ENCODE measurements at places on chromosomes 3 and 15.

- no peak for DNase-seq
Measured at GRCh38 chr3:13594991-13595421, 46.1 kb downstream of the FBLN2 start.

DNA sequence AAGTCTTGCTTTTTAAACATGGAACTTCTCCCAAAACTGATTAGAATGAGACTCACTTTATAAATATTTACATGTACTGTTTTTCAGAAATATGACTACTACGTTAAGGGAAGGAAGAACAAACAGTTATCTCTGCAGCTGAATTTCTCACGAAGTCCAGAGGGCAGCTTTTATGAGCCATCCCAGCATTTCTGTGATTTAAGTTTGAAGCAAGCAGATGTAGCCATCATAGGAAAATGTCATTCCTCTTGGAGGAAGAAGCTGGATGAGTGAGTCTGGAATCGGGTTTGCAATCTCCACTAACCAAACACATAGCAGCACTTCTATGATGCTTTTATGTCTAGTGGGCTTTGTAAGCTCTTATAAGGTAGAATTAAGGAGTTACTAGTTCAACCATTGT, 53.7 kb downstream of the SCN11A start:
- DNase-seq, result no peak

DNA sequence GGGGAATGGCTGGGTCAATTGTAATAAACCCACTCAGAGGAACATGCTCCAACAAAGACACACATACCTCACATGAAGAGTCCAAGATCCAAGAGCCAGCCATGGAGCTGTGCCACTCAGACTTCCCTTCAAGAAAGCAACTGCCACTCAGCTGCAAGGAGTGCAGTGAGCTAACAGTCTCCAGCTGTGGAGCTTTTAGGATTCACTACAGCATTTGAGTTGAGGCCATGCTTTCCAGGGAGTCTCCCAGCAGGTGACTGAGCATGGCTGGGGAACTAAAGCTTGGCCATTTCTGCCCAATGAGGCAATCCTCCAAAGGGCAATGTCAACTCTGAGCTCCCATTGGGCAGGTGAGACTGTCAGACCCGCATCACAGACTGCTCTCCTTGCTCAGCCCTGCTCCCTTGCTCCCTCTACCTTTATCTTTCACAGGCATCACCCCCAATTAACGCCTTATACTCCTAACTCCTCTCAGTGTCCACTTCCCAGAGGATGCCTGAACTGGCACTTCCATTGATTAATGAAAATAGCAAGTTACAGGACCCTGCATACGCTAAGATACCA, 165.3 kb upstream of the CTNNB1 start:
- DNase-seq, result no peak

- no peak for DNase-seq
Measured at GRCh38 chr3:48151807-48152427, 36.3 kb downstream of the CDC25A start.

DNA sequence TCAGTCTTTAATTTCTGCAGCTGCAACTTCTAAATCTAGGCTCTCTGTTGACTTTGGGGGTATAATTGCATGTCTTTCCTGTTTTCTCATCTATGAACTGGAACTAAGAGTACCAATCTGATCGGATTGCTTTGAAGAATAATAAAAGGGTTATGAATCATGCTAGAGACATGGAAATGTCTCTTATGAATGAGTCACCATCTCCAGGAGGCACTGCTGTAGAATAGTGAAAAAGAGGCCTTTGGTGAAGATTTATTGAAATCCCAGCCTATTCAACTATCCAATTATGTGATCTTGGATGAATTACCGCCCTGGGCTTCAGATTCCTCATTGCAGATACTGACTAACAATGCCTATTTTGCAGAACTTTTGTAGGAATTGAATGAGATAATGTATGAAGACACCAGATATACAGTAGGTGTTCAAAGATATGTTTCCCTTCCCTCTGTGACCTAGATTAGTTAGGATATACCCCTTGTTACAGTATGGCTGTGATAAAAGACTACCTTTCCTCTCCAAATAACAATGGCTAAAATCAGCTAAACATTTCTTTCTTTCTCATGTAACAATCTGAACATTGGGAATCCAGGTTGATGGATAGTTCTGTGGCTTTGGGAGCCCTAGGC, 11.5 kb upstream of the CMTM8 start:
- no peak for DNase-seq

- DNase-seq, result no peak
Measured at GRCh38 chr3:182485301-182485700, 308.0 kb upstream of the ATP11B start.

GRCh38 chr3:73604451-73604850, 20.3 kb downstream of the PDZRN3 start:
- no peak for DNase-seq

DNA sequence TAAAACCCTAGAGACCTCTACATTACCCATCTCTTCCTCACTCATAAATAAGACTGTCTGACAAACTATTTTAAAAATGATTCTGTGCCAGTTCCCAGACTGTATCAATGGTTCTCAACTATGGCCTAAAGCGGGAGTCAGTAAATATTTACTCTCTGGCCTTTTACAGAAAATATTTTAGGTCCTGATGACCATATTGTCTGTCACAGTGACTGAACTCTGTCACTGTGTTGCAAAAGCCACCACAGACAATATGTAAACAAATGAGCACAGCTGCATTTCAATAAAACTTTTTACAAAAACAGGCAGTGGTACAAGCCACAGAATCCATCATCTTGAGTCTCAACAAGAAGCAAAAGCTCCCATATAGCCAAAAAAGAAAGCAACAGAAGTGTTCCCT, 45.4 kb downstream of the PLOD2 start:
- DNase-seq, result no peak

GRCh38 chr3:194494951-194495374, 8.2 kb upstream of the ATP13A3 start:
- no peak for DNase-seq
